CD8-positive, alpha-beta memory T cell (primary cell): ENCODE measurements at places on chromosomes 1 and 21. TPM values are rescaled to one million over a fixed set of nuclear protein-coding genes. Genes with fewer than 3 reads are reported as not detected.

CRNN gene
- not detected for total RNA-seq

AIM2 gene
- total RNA-seq: 42.3 TPM

- no peaks in the 10 kb centered on the region for H3K4me1 ChIP-seq
- H3K27me3 ChIP-seq: no peaks in the 10 kb centered on the region
- DNase-seq: no peak
- no peak overlapping the region for H3K4me3 ChIP-seq
These were observed 698.6 kb upstream of the B3GALT2 start for GRCh38 chr1:193884848-193885558.

GRCh38 chr1:30991862-30992606, 73.5 kb downstream of the PUM1 start:
- peaks cover 9% of the 10 kb centered on the region for H3K4me1 ChIP-seq
- H3K4me3 ChIP-seq: no peak overlapping the region
- DNase-seq: no peak
- no peaks in the 10 kb centered on the region for H3K27me3 ChIP-seq
- H3K36me3 ChIP-seq: peaks cover 43% of the 10 kb centered on the region
- H3K27ac ChIP-seq: no peak overlapping the region

DNA sequence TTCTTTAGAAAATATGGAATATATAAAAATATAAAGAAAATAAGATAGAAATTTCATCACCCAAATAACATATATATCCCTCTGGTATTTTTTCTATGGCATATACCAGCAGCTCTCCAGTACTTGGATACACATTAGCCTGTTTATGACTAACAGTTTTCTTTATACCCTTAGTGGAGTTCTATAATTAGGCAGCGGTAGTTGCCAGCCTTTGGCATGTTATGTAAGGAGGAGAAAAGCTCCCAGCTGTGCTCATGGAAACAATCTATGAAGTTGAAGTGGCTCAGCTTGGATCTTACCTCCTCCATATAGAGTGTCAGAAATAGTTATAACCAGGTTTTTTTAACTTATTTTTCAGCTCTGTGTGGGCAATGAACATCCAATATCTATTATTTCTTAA, 1636.8 kb downstream of the AMY1C start:
- H3K27me3 ChIP-seq: no peaks in the 10 kb centered on the region
- no peak for DNase-seq
- no peaks in the 10 kb centered on the region for H3K36me3 ChIP-seq
- no peak overlapping the region for H3K4me3 ChIP-seq
- H3K4me1 ChIP-seq: no peaks in the 10 kb centered on the region
